IMR-90 (cell line): ENCODE measurements at places on chromosomes 2 and 18. TPM values are rescaled to one million over a fixed set of nuclear protein-coding genes. Genes with fewer than 3 reads are reported as not detected.

The CROCC2 gene
- total RNA-seq: not detected in 2 replicates

The CFAP65 gene
- not detected in 2 replicates for total RNA-seq

The EGR4 gene
- not detected in 2 replicates for total RNA-seq

DNA sequence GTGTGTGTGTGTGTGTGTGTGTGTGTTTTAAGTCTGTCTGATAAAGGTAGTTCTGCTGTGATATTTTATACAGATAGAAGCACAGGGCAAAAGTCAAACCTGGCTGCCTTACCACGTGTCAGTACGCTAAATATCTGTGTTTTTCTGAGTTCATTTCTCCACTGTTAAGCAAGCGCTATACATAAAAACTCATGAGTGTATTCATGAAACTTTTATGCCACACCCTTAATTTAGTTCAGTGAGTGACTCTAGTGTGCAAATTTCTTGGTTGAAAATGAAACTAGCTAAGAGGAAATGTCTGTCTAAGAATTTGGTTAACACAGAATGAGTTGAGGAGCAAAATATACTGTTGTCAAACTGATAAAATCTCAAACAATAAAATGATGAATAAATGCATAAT lies 11.2 kb downstream of the CASP10 start:
- no peaks in the 10 kb centered on the region for H3K36me3 ChIP-seq
- H3K27ac ChIP-seq: no peak overlapping the region
- no peak overlapping the region for H3K4me3 ChIP-seq
- DNase-seq: no peak
- peaks cover 6% of the 10 kb centered on the region; the same call in 1 of the 2 replicates for H3K27me3 ChIP-seq
- no peaks in the 10 kb centered on the region for H3K4me1 ChIP-seq

GRCh38 chr2:39608263-39608575 lies 57.5 kb upstream of the TMEM178A start:
- H3K4me1 ChIP-seq: peaks cover 2% of the 10 kb centered on the region; the same call in 1 of the 2 replicates
- H3K27ac ChIP-seq: no peak overlapping the region
- no peaks in the 10 kb centered on the region for H3K36me3 ChIP-seq
- H3K27me3 ChIP-seq: peaks cover 4% of the 10 kb centered on the region; the same call in 1 of the 2 replicates
- no peak overlapping the region for H3K4me3 ChIP-seq
- no peak for DNase-seq

DNA sequence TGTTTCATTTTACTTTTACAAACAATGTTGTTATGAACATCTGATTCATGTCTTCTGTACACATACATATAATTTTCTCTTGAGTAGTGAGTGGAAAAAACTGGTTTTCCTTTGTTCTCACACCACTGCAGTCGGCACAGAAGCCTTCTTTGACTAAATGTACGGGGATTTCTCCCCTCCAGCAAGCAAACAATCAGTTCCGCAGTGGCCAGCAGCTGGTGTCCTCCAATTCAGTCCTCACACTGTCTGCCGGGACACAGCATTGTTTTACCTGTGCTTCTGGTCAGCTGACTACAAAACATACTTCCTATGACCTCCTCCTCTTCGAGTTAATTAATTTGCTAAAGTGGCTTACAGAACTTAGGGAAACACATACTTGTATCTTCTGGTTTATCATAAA lies 202.8 kb downstream of the WDR7 start:
- no peaks in the 10 kb centered on the region for H3K27me3 ChIP-seq
- no peaks in the 10 kb centered on the region for H3K36me3 ChIP-seq
- H3K4me3 ChIP-seq: no peak overlapping the region
- H3K27ac ChIP-seq: no peak overlapping the region
- H3K4me1 ChIP-seq: no peaks in the 10 kb centered on the region

DNA sequence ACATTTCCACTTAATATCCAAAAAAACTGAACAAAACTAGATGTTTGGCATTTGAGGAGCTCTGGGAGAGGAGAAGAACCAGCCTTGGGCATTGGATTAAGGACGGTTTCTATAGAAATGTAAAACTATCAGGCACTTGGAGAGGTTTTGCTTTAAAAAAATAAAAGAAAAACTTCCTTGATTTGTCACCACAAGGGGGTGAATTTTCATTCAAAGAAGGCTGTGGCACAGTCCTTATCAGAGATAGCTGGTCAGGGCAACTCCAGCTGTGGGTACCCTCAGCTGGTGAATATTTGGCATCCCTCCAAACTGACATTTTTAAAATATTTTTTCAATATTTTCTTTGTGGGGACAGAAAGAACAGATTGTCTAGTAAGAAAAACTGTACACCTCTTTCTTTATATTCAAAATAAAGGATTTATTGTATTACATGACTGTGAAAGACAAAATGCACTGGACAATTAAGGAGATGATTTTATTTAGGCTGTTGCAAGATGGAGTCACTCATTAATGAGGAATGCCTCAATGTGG lies 46.1 kb upstream of the TBC1D8 start:
- no peaks in the 10 kb centered on the region for H3K36me3 ChIP-seq
- H3K4me1 ChIP-seq: no peaks in the 10 kb centered on the region; the same call in 1 of the 2 replicates
- DNase-seq: no peak
- no peak overlapping the region for H3K27ac ChIP-seq
- peaks cover 7% of the 10 kb centered on the region for H3K27me3 ChIP-seq
- H3K4me3 ChIP-seq: no peak overlapping the region

DNA sequence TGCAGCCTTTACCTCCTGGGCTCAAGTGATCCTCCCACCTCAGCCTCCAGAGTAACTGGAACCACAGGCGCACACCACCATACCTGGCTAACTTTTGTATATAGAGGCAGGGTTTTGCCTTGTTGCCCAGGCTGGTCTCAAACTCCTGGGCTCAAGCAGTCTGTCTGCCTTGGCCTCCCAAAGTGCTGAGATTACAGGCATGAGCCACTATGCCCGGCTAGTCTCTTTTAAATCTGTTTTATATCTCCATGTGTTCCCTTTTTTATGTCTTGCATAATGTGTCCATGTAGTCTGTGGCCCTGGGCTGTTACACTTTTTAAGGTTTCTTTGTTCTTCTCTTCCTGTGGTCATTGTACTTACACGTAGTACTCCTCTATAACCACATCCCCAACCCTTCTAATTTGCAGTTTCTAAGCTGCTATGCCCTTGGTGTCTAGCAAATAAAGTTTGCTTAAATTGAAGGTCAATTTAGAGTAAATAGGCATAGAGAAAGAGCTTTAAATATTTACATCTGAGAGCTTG lies 168.2 kb downstream of the MCFD2 start:
- peak overlapping the region; percentile 56; the same call in 1 of the 2 replicates for H3K27ac ChIP-seq
- no peaks in the 10 kb centered on the region; the same call in 1 of the 2 replicates for H3K36me3 ChIP-seq
- no peak overlapping the region for H3K4me3 ChIP-seq

DNA sequence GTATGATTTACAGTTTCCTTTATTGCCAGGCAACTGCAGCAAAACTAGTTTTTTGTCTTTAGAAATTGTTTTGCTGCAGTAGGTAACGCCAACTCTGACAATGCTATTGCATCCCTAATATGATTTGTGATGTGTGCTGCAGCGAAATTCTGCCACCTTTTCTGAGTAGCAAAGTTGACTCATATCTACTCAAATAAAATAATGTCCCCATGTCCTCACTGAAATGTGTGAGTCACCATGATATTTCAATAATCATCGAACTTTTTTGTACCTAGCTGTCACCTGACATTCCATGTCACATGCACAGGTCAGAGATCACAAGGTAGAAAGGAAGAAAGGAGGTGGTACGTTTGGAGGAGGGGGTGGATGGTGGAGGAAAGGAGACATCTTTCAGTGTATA lies 205.0 kb downstream of the RAD51AP2 start:
- no peak for DNase-seq
- no peaks in the 10 kb centered on the region for H3K36me3 ChIP-seq
